ENCODE measurements at places on chromosomes 2 and 18.
A peak's percentile ranks its signal among the peaks of the same experiment; 100 is the strongest.

DNA sequence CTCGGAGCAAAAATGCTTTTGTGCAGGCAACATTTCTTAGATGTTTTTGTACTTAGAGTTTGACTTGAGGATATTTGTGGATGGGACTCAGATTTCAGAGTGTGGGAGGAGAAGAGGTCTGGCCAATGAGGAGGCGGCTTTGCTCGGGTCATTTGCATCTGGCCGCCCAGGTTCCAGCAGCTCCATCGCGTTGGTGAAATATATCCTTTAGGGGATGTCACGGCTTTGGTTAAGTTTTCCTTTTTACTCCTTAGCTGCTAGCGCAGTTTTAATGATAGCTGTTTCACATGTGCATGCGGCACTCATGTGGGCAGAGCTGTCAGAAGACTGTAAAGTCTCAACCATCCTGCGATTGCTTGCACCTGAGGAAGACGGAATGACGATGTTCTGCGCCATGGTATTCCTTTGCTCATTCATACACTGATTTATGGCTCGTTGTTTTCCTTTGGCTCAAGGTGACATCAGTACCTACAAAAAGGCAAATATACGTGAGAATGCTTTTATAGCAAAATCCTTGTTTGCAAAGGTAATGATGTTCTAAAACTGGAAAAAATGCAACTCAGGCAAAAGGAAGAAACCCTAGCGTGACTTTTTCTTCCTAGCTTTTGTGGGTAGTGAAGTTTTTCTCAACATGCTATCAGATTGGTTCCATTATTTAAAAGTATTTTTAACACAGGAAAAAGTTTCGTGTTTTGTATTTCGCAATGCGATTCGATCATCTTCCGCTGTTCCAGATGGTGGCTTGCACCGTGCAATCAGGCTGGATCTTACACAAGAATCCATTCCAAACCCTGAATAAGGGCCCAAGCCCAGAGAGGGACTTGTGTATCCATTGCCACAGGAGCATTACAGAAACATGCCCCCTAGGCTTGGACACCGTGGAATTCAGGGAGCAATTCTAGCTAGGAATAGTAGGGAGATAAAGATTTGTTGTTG lies 70.5 kb upstream of the ZNF516 start:
- DNase-seq: peak; percentile 83

GRCh38 chr18:48661421-48661820 lies 122.6 kb downstream of the CTIF start:
- no peak for DNase-seq

DNA sequence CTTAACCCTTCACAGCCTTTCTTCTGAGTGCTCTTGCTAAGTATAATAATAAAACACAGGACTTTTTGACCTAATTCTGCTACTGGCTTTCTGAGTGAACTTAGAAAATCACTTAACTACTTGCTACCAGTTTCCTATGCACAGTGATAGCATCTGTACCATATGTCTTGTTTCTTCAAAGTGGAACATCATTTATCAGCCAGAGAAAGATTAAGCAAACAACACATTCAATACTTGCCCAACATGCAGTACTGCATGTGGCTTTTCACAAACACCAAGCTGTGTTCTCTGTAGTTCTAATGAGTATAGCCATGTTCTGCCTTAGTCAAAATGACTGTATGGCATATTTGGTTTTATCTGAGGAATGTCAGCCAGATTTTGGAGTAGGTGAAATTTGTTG lies 1286.6 kb upstream of the ZEB2 start:
- DNase-seq: no peak

- DNase-seq: no peak
Measured at GRCh38 chr2:24110660-24111303, 12.4 kb downstream of the PFN4 start.

GRCh38 chr2:15916336-15916735 lies 24.0 kb upstream of the MYCN start:
- no peak for DNase-seq

Measured in tibial artery (tissue), 4 donors.